Hepatocyte (in vitro differentiated cells): ENCODE measurements at places on chromosomes 7 and 10. TPM values are rescaled to one million over a fixed set of nuclear protein-coding genes. Genes with fewer than 3 reads are reported as not detected.

The SH3PXD2A gene
- 10.6 and 13.6 TPM in 2 replicates for total RNA-seq

DNA sequence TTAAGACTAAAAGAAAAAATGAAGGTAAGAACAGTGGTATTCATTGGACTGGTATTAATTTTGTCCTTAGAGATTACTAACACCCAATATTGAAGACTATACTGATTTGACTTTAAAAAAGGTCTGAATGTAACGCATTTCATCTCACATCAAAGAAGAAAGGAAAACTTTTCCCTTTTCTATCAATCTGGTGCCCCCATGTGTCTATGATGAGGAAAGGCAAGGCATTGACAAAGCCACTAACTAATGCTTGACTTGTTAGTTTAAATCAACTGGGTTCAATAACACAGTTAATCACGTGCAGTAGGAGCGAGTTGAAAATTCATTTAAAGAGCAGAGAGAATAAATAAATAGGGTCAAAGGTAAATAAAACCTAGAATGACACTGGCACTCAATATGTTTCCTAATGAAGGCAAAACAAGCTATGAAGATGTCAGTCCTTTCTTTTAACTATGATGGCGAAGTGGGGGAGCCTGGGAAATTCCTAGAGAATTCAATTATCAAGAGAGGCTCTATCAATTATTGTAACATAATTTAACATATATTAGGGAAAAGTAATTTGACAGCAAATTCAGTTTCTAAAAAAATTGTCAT lies 180.9 kb downstream of the ANK3 start:
- no peaks in the 10 kb centered on the region for H3K27me3 ChIP-seq
- no peak overlapping the region for H3K4me3 ChIP-seq
- no peaks in the 10 kb centered on the region for H3K36me3 ChIP-seq
- no peaks in the 10 kb centered on the region for H3K4me1 ChIP-seq
- no peak overlapping the region for H3K27ac ChIP-seq

- H3K4me1 ChIP-seq, result no peaks in the 10 kb centered on the region
- H3K27ac ChIP-seq, result no peak overlapping the region
- DNase-seq, result no peak
- H3K4me3 ChIP-seq, result no peak overlapping the region
- H3K36me3 ChIP-seq, result no peaks in the 10 kb centered on the region
These were observed 32.5 kb downstream of the RGS10 start for GRCh38 chr10:119509909-119510451.

GRCh38 chr10:44906486-44906885 lies 4.7 kb upstream of the TMEM72 start:
- no peak overlapping the region for H3K27ac ChIP-seq
- H3K4me1 ChIP-seq, result peaks cover 32% of the 10 kb centered on the region
- no peaks in the 10 kb centered on the region for H3K27me3 ChIP-seq
- no peak for DNase-seq
- no peak overlapping the region for H3K4me3 ChIP-seq

DNA sequence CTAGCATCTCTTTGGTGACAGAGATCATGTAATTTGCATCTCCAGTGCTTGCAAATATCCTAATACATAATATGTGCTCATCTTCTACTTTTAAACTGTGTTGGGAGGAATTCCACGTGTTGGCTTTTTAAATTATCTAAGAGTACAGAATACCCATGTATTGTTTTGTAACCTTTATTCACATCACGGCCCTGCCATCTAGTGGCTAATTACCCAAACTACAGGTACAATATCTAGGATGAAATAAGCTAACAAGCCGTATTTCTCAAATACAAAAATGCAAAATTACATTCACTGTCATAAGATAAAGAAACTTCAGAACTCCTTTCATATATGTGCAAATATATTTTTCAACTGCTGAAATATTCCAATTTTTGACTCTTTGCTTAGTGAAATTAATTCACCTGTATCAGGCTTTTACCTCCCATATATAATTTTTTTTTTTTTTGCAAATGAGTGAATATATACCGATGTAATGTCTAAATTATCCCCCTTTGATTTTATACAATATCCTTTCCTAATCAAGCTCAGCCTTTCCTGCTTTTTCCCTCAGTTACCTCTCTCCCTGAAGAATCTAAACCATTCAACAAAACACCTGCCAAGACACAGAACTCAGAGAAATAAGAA lies 30.3 kb upstream of the LSM8 start:
- no peaks in the 10 kb centered on the region for H3K27me3 ChIP-seq
- H3K4me1 ChIP-seq, result no peaks in the 10 kb centered on the region
- H3K27ac ChIP-seq, result no peak overlapping the region
- H3K36me3 ChIP-seq, result no peaks in the 10 kb centered on the region
- H3K4me3 ChIP-seq, result no peak overlapping the region

- H3K27me3 ChIP-seq, result no peaks in the 10 kb centered on the region
- no peak overlapping the region for H3K27ac ChIP-seq
- no peak for DNase-seq
These were observed 94.7 kb downstream of the ARHGAP22 start for GRCh38 chr10:48509974-48510692.

DNA sequence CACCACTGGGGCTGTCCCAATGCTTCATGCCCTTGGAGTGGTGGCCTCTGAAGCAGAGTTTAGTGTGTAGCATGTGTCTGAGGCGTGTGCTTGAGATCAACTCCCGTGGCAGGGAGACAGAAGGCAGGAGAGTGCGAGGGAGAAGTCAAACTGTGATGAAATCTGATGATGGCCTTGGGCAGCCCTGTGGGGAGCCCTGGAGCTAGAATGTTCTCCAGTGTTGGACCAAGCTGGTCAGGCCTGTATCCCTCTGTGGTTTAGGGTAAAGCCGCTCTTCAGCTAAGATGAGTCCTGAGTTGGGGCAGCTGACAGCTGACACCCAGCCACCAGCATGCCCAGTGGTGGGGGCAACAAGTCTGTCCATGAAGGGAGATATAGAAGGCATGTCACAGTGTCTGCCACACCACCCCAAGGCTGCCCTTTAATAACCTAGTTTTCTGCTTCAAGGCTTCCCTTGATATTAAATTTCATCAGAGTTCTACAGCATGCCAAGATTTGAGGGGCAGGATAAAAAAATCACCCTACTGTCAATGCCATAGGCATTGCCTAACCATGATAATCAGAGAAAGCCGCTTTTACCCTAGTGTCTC lies 170.5 kb upstream of the SVIL start:
- no peak overlapping the region for H3K4me3 ChIP-seq
- H3K27me3 ChIP-seq, result no peaks in the 10 kb centered on the region
- DNase-seq, result no peak

- peak; percentile 32 for DNase-seq
- no peaks in the 10 kb centered on the region for H3K27me3 ChIP-seq
- no peak overlapping the region for H3K4me3 ChIP-seq
- no peaks in the 10 kb centered on the region for H3K36me3 ChIP-seq
- no peak overlapping the region for H3K27ac ChIP-seq
These were observed 656.0 kb downstream of the CNTNAP2 start for GRCh38 chr7:146772601-146773000.

DNA sequence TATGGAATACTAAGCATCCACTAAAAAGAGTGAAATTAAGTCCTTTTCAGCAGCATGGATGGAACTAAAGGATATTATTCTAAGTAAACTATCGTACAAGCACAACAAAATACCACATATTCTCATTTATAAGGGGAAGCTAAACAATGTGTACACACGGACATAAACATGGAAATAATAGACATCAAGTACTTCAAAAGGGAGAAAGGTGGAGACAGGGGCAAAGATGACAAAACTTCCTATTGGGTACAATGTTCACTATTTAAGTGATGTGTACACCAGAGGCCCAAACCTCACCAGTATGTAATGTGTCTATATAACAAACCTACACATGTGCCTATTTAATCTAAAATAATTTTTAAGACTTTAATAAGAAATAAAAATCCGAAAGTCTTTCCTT lies 2.2 kb upstream of the AKR1C4 start:
- H3K27ac ChIP-seq, result no peak overlapping the region
- peaks cover 6% of the 10 kb centered on the region for H3K4me1 ChIP-seq
- no peaks in the 10 kb centered on the region for H3K36me3 ChIP-seq

GRCh38 chr10:80613466-80614170 lies 75.9 kb downstream of the SH2D4B start:
- no peaks in the 10 kb centered on the region for H3K4me1 ChIP-seq
- no peaks in the 10 kb centered on the region for H3K36me3 ChIP-seq
- H3K4me3 ChIP-seq, result no peak overlapping the region
- DNase-seq, result no peak
- no peaks in the 10 kb centered on the region for H3K27me3 ChIP-seq
